ENCODE measurements at places on chromosomes 5 and 9. TPM values are rescaled to one million over a fixed set of nuclear protein-coding genes. Genes with fewer than 3 reads are reported as not detected.

The FAXDC2 gene
- 2.3 TPM for total RNA-seq

The SPATA31E1 gene
- total RNA-seq: not detected

The NMUR2 gene
- total RNA-seq: not detected

The CATSPER3 gene
- not detected for total RNA-seq

The MEIKIN gene
- not detected for total RNA-seq

The ANKRA2 gene
- total RNA-seq: 24.8 TPM

The ADGRV1 gene
- not detected for total RNA-seq

The IER5L gene
- total RNA-seq: 19.2 TPM

The SHOC1 gene
- total RNA-seq: not detected

The PCDHA9 gene
- total RNA-seq: 0.13 TPM

The MARCHF3 gene
- 29.4 TPM for total RNA-seq

The PPIC gene
- 37.0 TPM for total RNA-seq

The CA9 gene
- not detected for total RNA-seq

The PCDHB14 gene
- total RNA-seq: 0.20 TPM
